ENCODE measurements at places on chromosomes 16 and 17. TPM values are rescaled to one million over a fixed set of nuclear protein-coding genes. Genes with fewer than 3 reads are reported as not detected.

DNA sequence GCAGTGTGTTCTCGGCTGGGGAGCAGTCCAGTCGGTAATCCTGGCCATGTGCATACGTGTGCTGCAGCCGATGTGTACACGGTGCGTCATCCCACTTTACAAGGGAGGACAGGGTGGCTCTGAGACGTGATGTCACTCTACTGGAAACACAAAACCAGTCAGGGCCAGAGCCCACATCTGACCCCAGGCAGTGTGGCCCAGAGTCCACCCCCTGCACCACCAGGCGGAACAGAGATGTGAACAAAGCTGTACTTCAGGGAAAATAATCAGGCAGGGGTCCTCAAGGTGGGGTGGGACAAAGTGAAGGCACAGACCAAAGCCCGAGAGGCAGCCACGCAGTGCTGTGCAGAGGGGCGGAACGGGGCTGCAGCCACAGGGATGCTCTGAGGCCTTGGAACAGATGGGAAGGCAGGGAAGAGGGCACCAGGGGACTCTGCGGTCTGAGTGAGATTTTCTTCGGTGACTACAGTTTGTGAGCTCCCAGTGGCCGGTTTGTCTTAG lies 181.5 kb downstream of the ZNF423 start:
- no peaks in the 10 kb centered on the region for H3K27me3 ChIP-seq
- DNase-seq = no peak
- no peak overlapping the region for H3K27ac ChIP-seq
- no peaks in the 10 kb centered on the region for H3K4me1 ChIP-seq

DNA sequence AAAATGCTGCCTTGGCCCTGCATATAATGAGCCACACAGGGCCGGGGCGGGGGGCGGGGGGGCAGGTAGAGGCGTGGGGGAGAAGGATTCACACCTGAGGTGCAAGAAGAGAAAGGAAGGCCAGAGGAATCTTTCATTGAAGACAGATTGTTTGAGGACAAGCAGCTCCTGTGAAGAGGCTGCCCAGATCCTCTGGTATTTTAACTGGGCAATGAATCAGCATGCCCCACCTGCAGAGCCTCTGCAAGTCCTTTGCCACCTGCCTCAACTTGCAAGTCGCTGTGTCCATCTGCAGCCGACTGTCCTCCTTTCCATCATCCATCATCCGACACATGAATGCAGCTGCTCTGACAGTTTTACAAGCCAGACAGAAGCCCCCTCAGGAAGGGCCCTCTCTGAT lies 1.2 kb upstream of the SOST start:
- H3K27ac ChIP-seq = no peak overlapping the region
- no peaks in the 10 kb centered on the region for H3K36me3 ChIP-seq
- H3K27me3 ChIP-seq = peaks cover 19% of the 10 kb centered on the region
- H3K4me3 ChIP-seq = no peak overlapping the region
- H3K4me1 ChIP-seq = no peaks in the 10 kb centered on the region

- DNase-seq = no peak
- H3K27me3 ChIP-seq = no peaks in the 10 kb centered on the region
- H3K27ac ChIP-seq = peak overlapping the region; percentile 98
- peaks cover 45% of the 10 kb centered on the region for H3K4me1 ChIP-seq
These were observed 1.5 kb upstream of the ELOB start for GRCh38 chr16:2778630-2778958.

- peaks cover 12% of the 10 kb centered on the region for H3K36me3 ChIP-seq
- H3K4me1 ChIP-seq = peaks cover 15% of the 10 kb centered on the region
- no peak overlapping the region for H3K4me3 ChIP-seq
These were observed 13.9 kb downstream of the ARL2BP start for GRCh38 chr16:57258910-57259475.

- H3K27ac ChIP-seq = no peak overlapping the region
- H3K4me3 ChIP-seq = no peak overlapping the region
- DNase-seq = no peak
- no peaks in the 10 kb centered on the region for H3K4me1 ChIP-seq
- no peaks in the 10 kb centered on the region for H3K36me3 ChIP-seq
- H3K27me3 ChIP-seq = no peaks in the 10 kb centered on the region
These were observed 173.1 kb downstream of the HS3ST3A1 start for GRCh38 chr17:13428611-13429042.

- DNase-seq = no peak
- peaks cover 86% of the 10 kb centered on the region for H3K4me1 ChIP-seq
- peak overlapping the region; percentile 39 for H3K4me3 ChIP-seq
- peaks cover 11% of the 10 kb centered on the region for H3K36me3 ChIP-seq
These were observed 7.2 kb upstream of the LIMD2 start for GRCh38 chr17:63707151-63707550.

- no peaks in the 10 kb centered on the region for H3K4me1 ChIP-seq
- H3K27me3 ChIP-seq = no peaks in the 10 kb centered on the region
- no peak overlapping the region for H3K4me3 ChIP-seq
- no peaks in the 10 kb centered on the region for H3K36me3 ChIP-seq
- no peak overlapping the region for H3K27ac ChIP-seq
These were observed 486.5 kb downstream of the TMEM114 start for GRCh38 chr16:8103649-8104289.

Gene GRIN2A
- total RNA-seq = not detected

- no peaks in the 10 kb centered on the region for H3K27me3 ChIP-seq
- H3K36me3 ChIP-seq = no peaks in the 10 kb centered on the region
- no peak overlapping the region for H3K27ac ChIP-seq
- H3K4me1 ChIP-seq = no peaks in the 10 kb centered on the region
- H3K4me3 ChIP-seq = no peak overlapping the region
These were observed 234.3 kb downstream of the IRX3 start for GRCh38 chr16:54052271-54052670.

DNA sequence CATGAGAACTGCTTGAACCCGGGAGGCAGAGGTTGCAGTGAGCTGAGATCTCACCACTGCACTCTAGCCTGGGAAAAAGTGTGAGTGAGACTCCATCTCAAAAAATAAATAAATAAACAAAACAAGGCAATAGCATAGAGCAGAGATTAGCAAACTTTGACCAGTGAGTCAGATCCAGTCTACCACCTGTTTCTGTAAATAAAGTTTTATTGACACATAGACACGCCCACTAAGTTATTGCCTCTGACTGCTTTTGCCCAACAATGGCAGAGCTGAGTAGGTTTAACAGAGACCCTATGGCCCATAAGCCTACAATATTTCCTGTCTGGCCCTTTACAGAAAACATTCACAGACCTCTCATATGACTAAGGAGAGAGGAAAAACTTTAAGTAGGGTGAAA lies 44.3 kb downstream of the XYLT1 start:
- H3K36me3 ChIP-seq = peaks cover 5% of the 10 kb centered on the region
- H3K4me3 ChIP-seq = no peak overlapping the region
- no peak for DNase-seq
- H3K27me3 ChIP-seq = no peaks in the 10 kb centered on the region
- no peak overlapping the region for H3K27ac ChIP-seq

Gene TLCD3A
- total RNA-seq = 0.63 TPM

Gene AOC2
- 2.5 TPM for total RNA-seq

Gene GINS2
- total RNA-seq = 1.4 TPM

- peaks cover 74% of the 10 kb centered on the region for H3K4me1 ChIP-seq
- DNase-seq = no peak
- peaks cover 40% of the 10 kb centered on the region for H3K36me3 ChIP-seq
- H3K4me3 ChIP-seq = no peak overlapping the region
- H3K27me3 ChIP-seq = no peaks in the 10 kb centered on the region
These were observed 3.6 kb downstream of the FAM117A start for GRCh38 chr17:49760296-49760695.

Gene C17orf67
- total RNA-seq = 4.3 TPM

Gene NME2
- 138 TPM for total RNA-seq

Gene GJD3
- not detected for total RNA-seq

GRCh38 chr17:35377068-35377467 lies 3.6 kb upstream of the SLFN11 start:
- H3K36me3 ChIP-seq = no peaks in the 10 kb centered on the region
- H3K4me3 ChIP-seq = no peak overlapping the region
- H3K4me1 ChIP-seq = peaks cover 8% of the 10 kb centered on the region
- no peaks in the 10 kb centered on the region for H3K27me3 ChIP-seq

DNA sequence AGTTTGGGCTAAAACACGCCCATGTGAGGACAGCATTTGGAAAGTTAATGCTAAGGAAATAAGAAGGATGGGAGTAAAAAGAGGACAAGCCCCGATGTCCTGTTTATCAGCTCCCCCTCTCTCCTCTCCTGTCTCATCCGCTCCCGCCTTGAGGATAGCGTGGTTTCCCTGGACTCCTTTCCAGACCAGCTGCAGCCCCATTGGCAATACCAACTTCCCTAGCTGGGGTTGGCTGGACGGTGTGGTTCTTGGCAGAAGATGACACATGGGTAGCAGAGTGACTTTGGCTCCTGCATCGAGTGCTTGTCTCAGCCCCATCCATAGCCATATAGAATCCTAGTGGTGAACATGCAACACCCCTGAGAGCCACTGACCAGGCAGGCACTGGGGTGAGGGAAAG lies 185.9 kb downstream of the CCDC182 start:
- H3K27me3 ChIP-seq = no peaks in the 10 kb centered on the region
- no peak overlapping the region for H3K27ac ChIP-seq
- no peak for DNase-seq
- no peaks in the 10 kb centered on the region for H3K4me1 ChIP-seq

Gene ASGR1
- total RNA-seq = 0.85 TPM

DNA sequence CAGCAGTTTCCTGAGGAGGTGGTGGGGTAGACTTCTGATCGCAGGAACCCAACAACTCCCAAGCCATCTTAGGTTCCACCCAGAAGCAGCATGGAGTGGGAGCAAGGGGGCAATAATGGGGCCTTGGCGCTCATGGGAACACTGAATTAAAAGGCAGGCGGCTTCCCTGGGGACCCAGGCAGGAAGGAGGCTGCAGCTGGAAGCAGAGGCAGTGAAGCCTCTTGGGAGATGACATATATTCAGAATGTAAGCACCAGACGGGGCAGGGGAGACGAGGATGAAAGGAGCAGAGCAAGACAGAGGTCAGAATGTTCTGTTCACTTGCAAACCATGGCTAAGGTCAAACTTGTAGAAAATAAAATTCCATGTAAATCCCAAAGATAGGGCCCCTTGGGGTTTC lies 2.9 kb downstream of the HIGD1B start:
- H3K27me3 ChIP-seq = no peaks in the 10 kb centered on the region
- no peak overlapping the region for H3K4me3 ChIP-seq
- H3K27ac ChIP-seq = no peak overlapping the region
- peaks cover 52% of the 10 kb centered on the region for H3K36me3 ChIP-seq
- no peaks in the 10 kb centered on the region for H3K4me1 ChIP-seq

Gene KRT24
- total RNA-seq = not detected

Gene NPW
- not detected for total RNA-seq

Gene NT5C3B
- total RNA-seq = 29.7 TPM

DNA sequence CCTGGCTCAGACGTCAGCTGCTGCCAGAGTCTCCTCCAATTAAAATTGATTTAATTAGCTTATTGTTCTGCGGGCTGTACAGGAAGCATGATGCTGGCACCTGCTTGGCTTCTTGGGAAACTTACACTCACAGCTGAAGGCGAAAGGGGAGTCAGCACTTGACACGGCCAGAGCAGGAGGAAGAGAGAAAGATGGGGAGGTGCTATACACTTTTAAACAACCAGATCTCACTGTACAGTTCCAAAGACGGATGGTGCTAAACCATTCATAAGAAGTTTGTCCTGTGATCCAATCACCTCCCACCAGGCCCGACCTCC lies 1.4 kb upstream of the PRDM7 start:
- no peak overlapping the region for H3K27ac ChIP-seq
- no peaks in the 10 kb centered on the region for H3K36me3 ChIP-seq
- H3K4me3 ChIP-seq = no peak overlapping the region
- H3K27me3 ChIP-seq = no peaks in the 10 kb centered on the region

DNA sequence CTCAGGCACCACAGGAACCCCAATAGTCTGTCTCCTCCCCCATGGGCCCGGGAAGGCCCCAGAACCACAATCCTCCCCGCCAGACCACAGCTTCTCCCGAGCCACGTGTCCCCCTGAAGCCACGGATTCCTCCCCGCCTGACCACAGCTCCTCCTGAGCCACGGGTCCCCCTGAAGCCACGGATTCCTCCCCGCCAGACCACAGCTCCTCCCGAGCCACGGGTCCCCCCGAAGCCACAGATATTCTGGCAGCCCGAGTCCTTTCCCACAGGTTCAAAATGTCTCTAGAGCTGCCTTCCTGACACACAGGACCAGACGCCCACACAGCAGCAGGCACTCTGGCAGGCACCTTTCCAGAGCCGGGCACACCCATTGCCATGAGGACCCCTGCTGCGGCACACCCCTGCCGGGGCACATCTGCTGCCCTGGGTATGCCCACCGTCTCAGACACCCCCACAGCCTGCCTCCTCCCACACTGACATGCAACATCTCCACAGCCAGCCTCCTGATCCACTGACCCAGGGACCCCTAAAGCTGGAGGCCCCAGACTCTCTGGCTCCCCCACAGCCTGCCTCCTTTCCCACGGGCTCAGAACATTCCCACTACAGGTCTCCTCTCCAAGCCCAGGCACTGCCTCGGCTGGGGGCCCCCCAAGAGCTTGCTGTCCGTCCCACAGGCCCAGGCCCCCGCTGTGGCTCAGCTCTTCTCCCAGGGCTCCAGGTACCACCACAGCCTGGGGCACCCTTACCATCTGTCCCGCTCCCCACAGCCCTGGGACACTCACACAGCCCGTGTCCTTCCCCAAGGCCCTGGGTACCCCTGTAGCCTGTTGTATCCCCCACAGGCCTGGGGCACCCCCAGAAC lies 2.2 kb downstream of the KIAA0753 start:
- H3K36me3 ChIP-seq = peaks cover 20% of the 10 kb centered on the region
- no peak for DNase-seq
- peaks cover 35% of the 10 kb centered on the region for H3K4me1 ChIP-seq
- H3K27me3 ChIP-seq = no peaks in the 10 kb centered on the region

Gene MCRIP2
- total RNA-seq = 11.4 TPM

All from CD4-positive, alpha-beta T cell (primary cell).